ENCODE measurements at places on chromosomes 7 and 10.

DNA sequence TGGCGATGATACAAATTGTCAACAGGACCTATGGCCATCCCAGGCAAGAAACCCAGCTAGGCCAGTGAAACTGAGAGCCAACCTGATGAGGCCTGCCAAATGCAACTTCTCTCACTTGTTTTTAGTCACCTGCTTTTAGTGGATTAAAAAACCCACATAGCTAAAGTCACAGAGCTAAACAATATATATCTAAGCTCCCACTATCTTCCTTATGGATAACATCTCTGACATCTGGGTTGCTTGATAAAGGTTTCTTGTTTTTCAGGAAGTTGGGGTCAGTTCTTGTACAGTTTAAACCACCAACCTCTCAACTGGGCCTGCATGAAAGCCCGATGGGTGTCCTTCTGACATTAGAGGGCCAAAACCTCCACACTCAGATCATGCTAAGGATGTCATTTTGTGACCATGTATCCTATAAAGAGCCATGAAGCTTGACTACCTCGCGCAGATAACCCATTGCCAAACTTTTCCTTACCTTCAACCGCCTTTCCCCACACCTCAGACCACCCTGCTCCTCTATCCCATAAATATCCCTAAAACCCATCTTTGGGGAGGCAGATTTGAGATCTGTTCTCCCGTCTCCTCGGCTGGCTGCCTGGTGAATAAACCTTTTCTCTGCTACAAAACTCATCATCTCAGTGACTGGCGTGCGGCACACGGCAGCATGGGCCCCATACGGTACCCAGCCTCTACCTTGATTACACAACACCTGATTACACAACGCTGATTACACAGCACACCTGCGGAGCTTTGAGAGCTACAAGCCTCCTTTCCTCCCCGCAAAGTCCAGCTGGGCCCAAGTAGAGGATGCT is 797 bp upstream of the STMP1 start:
- DNase-seq: no peak

- no peak for DNase-seq
Measured at GRCh38 chr7:106487892-106488291, 173.1 kb downstream of the CCDC71L start.

DNA sequence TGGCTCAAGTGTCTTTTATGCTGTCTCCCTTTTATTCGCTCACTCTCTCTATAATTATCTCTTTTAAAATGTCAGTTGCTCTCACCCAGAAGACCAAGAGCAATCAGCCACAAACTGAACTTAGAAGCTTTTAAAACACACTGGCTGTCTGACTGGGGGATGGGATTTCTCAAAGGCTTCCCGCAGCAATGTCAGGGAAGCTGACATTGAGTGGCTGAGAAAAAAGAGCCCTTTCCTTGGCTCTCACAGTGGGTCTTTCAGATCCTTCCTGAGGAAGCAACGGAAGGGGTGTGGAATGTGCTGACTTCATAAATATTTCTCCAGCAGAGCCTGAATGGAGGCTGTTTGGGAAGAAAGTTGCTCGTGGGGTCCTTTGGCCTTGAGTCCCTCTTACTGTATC is 445.7 kb upstream of the C7orf33 start:
- DNase-seq: no peak

DNA sequence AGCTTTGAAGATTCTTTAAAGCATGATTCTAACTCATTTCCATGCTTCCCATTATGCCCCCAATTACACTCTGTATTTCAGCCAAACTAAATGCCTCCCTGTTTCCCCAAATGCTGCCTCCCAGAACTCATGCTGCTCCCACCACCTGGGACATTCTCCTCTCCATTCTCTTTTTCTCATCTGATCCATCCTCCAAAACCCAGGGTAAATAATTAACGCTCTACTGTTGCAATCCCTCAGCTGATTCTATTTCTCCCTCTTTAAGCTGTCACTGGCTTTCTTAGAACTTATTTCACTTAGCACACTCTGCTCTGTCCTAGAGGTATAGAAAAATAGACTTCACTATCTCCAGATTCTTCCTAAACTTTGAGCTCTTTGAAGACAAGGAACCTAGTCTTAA is 104.7 kb downstream of the ICA1 start:
- no peak for DNase-seq

- no peak for DNase-seq
Measured at GRCh38 chr10:80579181-80579763, 41.6 kb downstream of the SH2D4B start.

DNA sequence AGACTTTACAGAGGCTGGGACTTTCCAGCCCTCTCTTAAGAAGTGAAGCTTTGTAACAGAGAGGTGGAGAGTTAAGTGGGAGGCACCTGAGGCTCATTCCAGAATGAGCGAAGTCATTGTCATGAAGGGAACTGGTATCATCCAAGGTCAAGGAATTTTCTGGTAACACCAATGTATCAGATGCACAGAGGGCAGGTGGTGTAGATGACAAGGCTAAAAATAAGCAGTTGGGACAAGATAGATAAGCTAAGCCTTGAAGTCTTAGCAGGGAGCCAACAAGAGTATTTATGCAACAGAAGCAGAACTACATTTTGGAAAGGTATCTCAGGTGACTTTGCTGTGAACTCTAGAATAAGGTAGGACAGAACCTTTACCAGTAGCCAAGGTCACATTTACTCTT is 257.0 kb upstream of the AUTS2 start:
- no peak for DNase-seq

- no peak for DNase-seq
Measured at GRCh38 chr10:125123476-125124114, 36.8 kb downstream of the CTBP2 start.

DNA sequence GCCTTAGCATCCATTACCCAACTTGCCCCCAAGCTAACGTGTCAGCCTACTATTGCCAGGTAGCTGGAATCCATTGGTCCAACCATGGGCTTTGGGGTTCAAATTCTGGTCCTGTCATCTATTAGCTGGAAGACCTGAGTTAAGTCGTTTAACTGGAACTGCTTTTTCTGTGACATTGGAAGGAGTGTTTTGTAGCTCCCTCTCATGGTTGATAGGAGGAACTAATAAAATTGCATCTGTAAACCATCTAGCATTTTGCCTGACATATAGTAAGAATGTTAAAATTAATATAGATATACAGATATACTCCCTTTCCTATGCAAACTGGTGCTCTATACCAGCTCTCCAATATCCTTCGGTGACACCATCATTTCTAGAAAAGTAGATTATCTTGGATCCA is 23.8 kb upstream of the SLF2 start:
- no peak for DNase-seq

DNA sequence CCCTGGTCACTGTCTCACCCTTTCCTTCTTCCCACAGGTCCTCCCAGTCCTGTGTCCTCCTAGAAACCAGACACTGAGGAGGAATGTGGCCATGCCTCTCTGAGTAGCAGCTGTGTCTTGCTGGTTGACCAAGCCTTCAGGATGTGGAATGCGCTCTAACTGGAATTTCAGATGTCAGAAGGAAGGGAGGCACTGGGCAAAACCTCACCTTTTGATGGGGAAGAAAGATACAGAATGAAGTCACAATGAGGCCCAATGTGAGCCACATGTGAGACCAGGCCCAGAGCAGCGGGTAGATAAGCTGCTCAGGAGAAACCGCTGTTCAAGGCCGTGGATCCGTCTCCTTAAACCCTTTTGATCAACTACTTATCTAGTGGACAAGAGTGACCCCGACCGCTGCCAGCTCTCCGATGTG is 54.8 kb upstream of the ECHDC3 start:
- no peak for DNase-seq

- no peak for DNase-seq
Measured at GRCh38 chr10:110914431-110914830, 4.5 kb downstream of the BBIP1 start.

DNA sequence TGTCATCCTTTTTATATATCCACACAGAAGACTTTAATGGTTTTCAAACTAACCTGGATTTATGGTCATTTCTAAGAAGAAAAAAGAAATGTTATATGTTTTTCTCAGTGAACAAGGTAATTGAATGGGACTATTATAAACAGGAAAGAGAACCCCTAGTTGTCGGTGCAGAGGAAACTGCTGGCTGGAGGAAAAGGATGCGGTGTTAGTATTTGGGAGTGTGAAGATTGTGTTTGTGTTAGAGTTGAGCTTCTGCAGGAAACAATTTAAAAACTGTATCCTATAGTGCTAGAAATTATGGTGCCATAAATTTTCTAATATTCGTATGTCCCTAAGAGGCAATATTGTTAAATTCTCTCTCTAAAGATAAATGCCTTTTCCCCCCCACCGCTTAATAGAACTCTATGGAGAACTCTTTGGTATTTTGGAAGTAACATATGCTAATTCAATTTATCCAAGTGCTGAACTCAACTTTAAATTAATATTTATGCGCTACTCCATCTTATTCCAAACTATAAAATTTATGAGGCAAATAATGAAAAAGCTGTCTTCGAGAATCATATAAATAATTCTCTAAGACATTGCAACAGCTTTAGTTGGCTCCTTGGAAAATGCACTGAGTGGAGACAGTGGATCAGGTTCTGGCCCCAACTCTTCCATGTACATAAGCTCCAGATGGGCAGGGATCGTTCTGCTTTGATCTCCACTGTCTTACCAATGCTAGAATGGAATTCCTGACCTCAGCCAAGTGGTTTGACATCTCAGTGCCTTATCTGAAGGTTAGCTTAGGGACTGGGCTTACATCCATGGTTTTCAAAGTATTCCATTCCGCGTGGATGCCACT is 5.6 kb downstream of the BZW2 start:
- no peak for DNase-seq

DNA sequence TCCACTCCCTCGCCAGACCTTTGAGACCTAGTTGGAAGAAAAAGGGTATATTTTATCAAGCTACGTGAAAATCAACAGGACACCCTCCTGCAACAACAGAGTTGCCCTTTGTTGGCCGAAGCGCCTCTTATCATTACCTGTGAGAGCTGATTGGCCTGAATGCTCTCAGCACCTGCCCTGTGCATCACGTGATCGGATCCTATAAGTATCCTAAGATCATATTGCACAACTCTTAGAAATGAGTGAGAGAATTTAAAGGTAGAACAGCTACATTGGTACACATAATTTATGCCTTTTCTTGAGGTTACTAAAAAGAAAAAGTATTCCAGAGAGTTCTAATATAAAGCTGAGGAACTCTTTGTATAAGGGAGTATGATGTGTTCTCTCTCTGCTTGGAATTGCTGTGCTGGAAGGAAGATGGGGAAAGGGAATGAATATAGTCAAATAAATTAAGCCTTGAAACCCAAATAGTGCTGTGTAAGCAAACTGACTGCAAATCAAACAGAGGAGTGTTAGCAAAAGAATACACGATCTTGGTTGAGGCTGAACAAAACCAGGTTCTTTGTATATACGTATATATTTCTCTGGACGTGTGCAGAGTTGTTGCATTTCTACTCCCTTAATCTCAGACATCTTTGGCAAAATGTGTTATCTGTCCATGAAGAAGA is 69.3 kb downstream of the LRRC4 start:
- no peak for DNase-seq

- DNase-seq: no peak
Measured at GRCh38 chr10:35208949-35209613, 82.4 kb downstream of the CREM start.

DNA sequence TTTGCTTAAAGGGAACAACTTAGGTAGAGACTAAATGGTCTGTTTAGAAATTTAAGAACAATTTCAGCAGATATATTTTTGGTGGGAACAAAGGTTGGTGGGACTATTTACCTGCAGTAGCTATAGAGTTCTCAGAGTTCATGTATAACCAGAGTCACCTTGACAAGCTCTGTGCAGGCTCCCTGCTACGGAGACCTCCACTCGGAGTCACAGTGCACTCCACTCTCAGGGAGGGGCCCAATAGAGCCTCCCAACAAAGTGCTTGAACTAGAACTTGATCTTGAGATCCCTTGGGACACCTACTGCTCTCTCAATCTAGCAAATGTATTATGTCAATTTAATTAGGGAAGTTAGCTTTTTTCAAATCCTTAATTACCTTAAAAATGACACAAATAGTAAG is 2.3 kb downstream of the MYPN start:
- no peak for DNase-seq

DNA sequence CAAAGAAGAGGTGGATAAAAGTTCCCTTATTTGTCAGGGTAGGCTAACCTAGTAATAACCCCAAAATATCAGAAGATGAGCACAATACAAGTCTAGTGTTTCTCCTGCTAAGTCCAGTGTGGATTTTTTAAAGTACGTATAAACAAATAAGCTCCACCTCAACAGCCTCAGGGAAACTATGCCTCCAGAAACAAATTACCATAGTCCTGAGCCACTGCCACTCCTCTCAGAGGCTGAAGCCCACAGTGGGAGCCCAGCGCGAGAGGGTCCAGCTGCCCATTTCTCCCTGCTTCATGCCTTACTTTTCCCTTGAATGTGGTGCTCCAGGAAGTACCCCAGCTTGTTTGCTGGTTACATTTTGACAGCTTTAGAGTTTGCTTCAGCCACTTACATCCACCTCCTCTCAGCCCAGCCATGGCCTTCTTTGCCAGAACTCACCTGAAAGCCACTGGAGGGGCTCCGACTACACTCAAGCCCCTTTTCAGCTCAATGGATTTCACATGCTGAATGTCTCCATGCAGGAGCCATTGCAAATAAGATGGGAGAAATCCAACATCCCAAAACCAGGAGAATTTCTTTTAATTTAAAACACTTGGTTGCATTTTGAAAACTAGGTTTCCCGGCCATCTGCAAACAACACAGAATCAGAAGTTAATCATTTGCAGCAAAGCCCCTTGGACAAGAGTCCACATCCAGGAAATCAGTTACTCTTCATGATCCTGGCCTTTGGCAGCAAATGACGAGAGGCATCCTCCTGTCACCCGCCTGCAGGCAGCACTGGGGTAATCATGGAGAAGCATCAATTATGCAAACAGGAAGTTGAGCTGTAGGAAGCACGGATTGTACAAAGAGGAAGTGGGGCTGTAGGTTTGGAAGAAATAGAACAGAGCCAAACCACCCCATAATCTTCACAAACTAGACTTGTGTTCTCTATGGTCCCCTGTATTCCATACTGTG is 138.1 kb downstream of the HERPUD2 start:
- DNase-seq: no peak

DNA sequence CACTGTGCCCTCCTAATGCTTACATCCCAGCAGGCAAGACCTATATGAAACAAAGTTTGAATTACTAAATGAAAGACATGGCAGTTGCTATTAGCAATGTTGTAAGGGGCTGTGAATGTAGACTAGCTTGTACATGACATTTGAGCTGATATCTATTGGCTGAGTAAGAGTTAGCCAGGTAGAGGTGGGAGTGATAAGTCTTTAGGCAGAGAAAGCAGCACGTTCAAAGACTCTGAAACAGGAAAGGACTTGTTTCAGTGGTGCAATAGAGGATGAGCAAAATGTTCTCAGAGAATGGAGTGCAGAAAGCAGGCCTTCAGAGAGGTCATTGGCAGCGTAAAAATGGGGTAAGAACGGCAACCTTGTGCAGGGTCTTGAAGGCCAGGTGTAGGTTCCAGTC is 687.6 kb downstream of the AUTS2 start:
- DNase-seq: no peak

GRCh38 chr10:110863361-110863760 is 8.4 kb upstream of the PDCD4 start:
- no peak for DNase-seq

- no peak for DNase-seq
Measured at GRCh38 chr7:45156516-45157272, 897 bp upstream of the RAMP3 start.

Data from cortex of kidney (tissue), 1 donor.